Breast epithelium (tissue), 4 donors: ENCODE measurements at places on chromosomes 2 and 18.

DNA sequence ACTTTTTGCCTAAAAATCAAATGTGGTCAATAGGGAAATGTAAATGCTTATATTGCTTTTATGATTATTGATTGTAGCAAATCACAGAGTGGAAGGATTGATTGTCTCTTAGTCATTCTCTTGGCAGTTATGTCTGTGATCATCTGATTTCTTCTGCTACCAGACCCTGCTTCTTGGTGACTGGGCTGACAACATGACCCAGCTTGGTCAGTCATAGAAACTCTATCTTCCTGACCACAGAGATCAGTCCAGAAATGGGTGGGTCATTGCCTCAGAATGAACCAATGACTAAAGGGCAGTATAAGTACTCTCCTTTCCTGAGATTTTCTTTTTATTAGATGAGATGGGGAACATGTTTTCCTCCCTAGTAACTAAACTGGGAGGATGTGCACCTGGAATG is 87.6 kb downstream of the MAIP1 start:
- no peak for DNase-seq

GRCh38 chr2:85584354-85584856 is at the start of gene VAMP5:
Gene VAMP5 (plus strand): TSS chr2:85584431. CDS start chr2:85584491, 60 bp downstream.
- no peak for DNase-seq

- no peak for DNase-seq
These were observed 6.6 kb downstream of the IL1RN start for GRCh38 chr2:113133704-113134598.

DNA sequence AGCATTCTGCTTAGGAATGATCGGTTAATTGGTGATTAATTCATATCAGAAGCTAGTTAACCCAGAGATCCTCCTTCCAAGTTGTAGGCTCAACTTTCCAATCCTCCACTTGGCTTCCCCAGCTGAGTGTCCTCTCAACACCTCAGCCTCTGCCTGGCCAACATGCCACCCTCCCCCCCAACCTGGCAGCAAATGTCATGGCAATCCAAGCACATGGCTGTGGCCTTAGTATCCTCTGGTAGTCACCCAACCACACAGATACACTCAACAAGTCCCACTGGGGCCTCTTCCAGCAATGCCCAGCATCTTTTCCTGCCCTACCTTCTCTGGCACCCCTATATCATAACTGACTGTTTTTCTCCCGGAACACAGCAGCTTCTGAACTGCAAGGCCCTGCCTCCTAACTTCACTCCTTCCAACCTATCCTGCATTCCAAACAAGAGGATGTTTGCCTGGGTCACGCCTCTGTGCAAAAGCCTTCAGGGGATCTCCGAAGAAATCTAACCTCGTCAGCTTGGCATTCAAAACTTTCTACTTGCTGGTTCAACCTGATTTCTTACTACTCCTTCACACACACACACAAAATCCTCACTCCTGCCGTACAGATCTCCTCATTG is 195.0 kb downstream of the CYP26B1 start:
- peak; percentile 47 for DNase-seq

- no peak for DNase-seq
These were observed 131.1 kb downstream of the SMAD2 start for GRCh38 chr18:47799376-47799775.

DNA sequence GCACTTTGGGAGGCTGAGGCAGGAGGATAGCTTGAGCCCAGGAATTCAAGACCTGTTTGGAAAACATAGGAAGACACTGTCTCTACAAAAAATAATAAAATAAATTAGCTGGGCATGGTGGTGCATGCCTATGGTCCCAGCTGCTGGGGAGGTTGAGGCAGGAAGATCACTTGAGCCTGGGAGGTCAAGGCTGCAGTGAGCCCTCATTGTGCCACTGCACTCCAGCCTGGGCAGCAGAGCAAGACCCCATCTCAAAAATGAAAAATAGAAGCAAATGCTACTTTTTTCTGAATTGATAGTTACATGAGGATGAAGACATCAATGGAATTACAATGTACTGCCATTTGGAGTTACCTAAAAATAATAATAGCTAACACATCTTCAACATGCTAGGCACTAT is 31.9 kb downstream of the METTL21A start:
- DNase-seq: no peak

GRCh38 chr18:42925036-42925435 is 190.4 kb downstream of the RIT2 start:
- no peak for DNase-seq
